GM06990 (cell line): ENCODE measurements at places on chromosomes 1 and 21.

DNA sequence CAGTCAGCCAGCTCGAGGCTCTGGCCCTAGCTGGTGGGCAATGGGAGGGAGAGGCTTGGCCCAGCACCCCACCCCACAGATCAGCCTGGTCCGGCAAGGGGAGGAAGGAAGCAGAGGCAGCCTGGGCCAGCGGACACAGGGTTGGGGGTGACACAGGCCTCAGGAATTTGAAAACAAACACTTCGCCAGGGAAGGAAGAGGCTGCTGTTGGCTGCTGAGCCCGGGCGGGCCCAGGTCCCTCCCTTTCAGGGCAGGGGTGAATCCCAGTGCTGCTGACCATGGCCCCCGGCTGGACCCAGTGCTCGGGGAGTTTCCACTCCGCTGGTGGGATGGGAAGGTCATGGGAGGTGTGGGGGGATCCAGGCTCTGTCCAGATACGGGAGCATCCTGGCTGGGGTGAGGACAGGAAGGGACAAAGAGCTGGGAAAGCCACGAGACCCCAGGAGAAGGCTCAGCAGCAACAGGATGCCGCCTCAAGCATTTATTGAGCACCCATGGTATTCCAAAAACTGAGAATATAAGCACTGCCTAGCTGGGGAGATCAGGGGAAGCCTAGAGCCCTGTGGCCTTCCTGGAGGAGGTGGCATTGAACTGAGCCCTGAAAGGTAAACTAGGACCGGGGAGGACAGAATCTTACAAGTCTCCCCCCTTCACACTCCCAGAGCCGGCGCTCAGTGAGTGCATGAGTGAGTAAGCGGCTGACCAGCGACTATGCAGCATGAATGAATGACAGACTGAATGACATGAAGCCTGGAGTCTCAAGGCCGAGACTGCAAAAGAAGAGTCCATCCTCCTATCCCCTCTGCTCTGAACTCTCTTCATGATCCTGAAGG, 26.2 kb upstream of the EPHA2 start:
- no peak for DNase-seq

DNA sequence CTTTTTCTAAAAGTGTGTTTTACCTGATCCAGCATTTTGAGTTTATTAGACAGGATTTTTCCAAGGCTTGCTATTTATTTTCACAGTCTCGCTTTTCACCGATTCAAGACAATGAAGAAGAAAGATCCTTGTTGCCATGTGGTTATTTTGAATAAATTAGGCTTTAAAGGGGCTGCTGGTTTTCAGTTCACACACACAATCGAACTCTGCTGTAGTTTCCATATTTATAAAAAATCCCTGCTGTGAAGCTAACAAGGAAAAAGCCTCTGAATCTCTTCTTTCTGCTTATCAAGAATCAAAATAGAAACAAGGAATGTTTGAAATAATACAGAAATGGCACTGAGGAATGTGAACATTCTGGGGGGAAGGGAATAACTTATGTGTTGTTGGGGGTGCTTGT, 102.5 kb upstream of the KAZN start:
- DNase-seq: no peak

DNA sequence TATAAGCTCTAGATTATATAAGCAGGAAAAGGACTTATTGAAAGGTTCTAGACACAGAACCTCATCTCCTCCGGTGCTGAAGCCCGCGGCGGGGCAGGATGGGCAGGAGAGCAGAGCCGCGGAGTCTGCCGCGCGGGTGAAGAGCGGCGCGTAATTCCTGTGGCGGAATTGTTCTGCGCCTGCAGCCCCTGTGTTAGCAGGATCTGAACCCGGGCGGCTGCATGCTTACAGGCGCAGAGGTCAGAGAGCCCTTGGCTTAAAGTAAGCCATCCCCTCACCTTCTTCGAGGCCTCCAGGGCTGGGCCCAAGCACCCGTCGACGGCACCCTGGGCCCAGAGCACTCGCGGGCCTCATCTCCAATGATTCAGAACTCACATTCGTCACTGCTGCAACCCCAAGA, 89.3 kb downstream of the FASLG start:
- DNase-seq: no peak

GRCh38 chr1:8739377-8739776, 78.1 kb downstream of the RERE start:
- DNase-seq: no peak

DNA sequence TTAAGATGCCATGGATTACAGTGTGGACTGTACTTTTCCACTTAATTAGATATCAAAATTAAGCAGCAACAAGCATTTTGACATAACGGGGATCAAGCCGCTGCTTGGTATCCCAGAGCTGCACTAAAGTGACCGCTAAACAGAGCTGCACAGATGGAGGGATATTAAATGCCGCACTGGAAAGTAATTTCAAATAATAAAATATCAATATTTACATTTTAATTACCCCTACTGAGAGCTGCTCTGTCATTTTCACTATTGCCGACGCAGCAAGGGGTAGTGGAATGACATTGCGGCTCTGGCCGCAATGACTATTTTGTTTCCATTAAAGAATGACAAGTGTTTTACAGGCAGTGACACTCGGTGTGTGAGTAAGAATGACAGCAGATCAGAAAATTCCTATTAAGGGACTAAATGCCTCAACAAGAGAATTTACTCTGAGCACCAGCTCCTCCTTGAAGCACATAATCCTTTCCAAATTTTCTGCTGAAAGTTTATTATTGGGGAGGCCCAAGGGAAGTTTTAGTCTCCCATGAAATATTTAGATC, 109.1 kb upstream of the USH2A start:
- no peak for DNase-seq

- DNase-seq: no peak
Observed at GRCh38 chr1:40350391-40350790, 23.1 kb upstream of the SMAP2 start.

DNA sequence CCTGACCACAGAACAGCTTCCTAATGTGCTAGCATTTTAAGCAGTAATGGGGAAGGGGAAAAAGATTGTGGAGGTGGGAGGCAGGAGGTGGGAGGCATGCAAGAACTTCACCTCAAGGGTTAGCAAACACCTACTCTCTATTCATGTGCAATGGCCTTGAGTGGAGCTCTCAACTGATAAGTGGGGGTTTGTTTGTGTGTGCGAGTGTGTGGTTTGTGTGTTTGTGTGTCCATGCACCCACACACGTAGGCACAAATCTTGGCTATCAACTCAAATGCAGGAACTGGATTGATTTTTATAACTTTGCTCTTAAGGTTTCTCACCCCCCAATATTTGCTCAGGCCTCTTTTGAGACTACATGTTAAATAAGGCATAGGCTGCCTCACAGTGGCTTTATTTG, 78.6 kb downstream of the SYT6 start:
- DNase-seq: no peak

GRCh38 chr1:27589841-27590426, 14.0 kb downstream of the AHDC1 start:
- no peak for DNase-seq

DNA sequence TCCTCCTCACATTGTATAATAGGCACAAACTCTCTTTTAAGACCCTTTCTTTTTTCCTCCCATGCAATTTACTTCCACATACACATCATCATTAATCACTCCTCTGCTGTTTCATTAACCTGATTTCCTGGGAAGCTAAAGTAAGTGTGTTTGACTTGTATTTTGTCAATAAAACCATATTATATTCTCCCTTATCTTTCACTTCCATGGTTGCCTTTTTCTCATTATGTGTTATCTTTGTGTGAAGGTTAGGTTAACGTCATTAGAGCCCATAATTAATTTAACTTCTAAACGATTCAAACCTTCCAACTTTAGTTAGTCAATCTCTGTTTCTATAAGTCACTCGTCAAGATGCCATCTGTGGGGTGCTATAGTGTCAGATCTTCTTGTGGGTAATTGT, 313.0 kb downstream of the PAPPA2 start:
- no peak for DNase-seq

DNA sequence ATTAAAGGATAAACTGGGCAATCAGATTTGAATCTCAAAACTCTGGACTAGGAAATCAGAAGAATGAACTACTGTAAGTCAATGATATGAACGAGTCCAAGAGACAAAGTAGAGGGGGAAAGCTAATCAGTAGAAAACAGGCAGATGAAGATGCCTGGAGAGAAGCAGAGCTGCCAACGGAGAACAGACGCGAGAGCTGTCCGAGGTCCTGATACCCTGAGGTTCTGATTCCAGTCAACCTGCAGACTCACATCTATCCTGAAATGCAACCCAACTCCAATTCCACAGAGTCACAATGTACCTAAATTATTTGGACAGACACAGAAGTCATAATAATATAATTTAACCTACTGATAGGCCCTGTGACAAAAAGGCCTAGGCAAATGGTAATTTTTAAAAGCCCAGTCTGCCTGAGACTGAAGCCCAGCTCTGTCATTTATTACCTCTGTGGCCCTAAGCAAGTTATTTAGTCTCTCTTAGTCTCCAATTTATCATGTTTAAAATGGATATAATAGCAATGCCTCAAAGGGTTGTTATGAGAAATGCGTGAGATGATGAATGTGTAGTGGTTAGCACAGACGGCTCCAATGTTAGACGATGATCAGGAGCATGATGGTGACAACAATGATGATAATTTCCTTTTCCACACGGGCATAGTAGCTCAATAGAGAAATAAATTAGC, 33.4 kb downstream of the RGS7 start:
- DNase-seq: no peak

- DNase-seq: no peak
Observed at GRCh38 chr1:172421974-172422604, 1.6 kb downstream of the C1orf105 start.

DNA sequence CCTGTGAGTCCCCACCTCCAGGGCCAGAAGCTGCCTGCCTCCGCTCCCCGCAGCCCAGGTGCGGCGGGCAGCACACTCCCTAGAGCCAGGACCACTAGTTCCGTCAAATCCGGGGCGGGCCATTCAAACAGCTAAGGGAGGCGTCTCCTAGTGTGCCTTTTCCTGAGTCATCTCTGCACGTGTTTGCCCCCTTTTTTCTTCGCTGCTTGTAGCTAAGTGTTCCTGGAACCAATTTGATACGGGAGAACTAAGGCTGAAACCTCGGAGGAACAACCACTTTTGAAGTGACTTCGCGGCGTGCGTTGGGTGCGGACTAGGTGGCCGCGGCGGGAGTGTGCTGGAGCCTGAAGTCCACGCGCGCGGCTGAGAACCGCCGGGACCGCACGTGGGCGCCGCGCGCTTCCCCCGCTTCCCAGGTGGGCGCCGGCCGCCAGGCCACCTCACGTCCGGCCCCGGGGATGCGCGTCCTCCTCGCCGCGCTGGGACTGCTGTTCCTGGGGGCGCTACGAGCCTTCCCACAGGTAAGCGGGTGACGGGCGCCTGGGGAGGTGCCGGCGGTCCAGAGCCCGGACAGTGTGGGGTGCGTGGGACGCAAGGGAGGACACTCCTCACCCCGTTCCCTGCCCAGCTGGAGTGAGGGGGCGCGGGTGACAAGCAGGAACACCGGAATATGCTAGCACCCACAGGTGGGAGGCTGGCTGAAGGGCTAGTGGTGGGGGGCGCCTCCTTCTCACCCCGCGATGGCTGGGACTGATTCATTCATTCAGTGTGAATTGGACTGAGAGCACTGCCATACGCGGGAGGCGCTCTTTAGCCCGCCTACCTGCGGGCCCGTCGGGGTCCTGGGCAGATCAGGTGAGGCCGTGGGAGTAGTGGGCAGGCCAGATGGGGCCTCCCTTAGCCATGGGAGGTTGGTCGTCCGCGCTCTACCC, at the start of gene TNFRSF8:
Gene TNFRSF8 (plus strand): TSS at position 163 of the 932 bp plus-strand sequence. CDS start 296 bp downstream, at position 459.
- peak; percentile 77 for DNase-seq

DNA sequence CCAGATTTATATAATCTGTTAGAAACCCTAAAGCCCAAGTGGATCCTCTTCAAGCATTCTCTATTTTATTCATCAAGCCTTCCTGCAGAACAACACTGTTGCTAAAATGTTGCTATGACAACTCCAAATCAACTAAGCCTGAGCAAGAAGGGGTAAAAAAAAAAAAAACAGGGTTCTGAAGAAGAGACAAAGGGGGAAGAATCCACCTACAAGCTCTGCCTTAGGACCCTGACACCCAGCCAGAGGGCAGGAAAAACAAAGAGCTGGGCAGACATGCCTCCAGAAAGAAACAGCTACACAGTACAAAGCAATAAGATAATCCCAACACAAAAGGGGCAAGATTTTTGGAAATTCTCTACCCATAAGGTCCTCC, 1.3 kb downstream of the USF1 start:
- DNase-seq: no peak

DNA sequence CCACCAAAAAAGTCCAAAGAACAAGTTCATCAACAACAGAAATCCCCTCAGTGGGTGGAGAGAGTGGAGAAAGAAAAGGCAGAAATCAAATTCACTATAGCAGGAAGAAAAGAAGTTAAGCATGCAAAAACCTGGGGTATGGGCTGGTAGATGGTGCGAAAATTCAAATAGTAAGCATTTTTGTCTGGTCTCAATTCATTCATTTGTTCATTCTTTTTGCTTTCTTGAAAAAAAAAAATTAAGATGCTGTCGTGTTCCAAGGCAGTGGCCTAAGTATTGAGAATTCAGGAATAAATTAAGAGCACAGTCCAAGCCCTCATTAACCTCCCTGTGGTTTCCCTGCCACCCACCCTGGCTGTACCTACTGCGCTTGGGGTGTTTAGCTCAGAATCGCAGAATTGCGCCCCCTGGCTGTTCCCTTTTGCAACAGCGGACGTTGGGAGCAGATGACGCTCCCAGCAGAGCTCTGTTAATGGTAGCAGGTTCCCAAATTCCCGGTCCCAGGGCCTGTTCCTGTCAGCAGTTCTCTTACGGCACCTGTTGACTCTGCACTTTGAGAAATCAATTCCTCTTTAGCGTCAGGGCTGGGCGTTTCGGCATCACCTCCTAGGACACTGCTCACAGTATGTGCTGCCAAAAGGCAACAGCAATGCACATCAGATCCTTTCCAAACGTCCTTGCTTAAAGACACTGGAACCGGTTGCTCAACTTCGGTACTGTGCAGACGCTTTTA, 34.0 kb upstream of the SSX2IP start:
- no peak for DNase-seq

DNA sequence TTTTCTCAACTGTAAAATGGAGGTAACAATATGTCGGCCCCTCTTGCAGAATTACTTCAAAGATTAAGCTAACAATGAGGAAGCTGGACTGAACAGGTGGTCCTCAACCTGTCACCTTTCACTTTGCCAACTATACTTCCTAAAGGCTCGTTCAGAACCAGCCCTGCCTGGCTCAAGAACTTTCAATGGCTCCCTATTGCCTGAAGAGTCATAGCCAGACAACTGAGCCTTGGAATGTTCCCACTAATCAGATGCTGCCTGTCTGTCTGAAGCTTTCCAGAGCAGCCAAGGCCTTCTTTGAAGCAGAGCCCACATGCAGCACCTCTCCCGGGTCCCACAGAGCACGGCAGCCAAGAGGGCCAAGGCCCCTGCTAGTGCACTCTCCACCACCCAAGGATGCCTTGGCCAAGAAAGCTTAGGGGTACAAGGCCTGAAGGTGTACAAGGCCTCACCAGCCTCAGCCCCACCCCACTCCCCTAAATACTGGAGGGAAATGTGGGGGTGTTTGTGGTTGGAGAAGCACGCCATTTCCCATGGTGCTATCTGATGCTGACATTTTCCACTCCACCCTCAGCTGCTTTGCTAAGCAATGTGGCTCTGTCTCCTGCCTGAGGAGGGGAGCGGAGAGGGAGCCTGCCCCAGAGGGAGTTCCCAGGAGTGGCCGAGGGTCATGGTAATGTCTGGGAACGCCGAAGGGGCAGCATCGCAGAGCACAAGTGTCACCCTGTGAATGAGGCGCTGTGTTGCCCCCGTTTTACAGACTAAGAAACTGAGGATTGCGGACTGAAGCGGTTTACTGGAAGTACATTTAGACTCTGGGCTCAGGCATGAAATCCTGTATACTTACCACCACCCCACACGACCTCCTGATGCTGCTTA, 8.2 kb upstream of the LAPTM5 start:
- peak; percentile 55 for DNase-seq

- DNase-seq: no peak
Observed at GRCh38 chr21:36636016-36636415, 62.9 kb upstream of the SIM2 start.
